ENCODE measurements at places on chromosomes 1 and 21. TPM values are rescaled to one million over a fixed set of nuclear protein-coding genes. Genes with fewer than 3 reads are reported as not detected.

The C4BPA gene
- not detected for total RNA-seq

DNA sequence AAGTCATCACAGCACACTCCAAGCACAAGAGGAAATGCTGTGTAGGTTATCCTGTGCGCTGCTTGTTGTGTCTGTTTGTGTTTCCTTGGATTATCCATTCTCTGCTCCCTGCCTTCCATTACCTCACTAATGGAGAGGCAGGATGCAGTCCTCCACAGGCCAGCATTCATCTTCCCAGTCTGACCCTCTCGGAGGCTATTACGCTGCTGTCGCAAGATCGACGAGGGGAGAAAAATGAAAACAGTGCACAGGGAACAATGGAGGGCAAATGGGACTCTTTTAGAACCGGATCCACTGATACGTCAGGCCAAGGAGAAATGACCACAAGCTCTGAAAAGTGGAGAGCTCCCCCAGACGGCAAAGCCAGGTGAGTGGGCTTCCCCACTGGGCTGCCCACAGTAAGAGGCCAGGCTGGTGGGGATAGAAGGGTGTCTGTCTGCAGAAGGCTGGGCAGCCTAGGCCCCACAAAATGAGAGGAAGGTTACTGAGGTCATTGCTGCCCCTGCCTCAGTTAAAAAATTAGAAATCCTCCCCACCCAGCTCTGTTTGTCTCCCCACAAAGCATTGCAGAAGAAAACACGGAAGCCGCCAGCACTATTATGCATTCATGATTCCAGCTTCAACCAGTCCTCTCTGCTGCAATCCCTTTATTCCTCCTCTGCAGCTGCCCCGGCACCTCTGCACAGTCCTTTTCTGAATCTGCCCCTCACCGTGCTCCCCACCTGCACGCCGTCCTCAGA is 21.7 kb downstream of the LRRN2 start:
- DNase-seq = no peak
- no peaks in the 10 kb centered on the region for H3K27me3 ChIP-seq
- no peaks in the 10 kb centered on the region for H3K4me1 ChIP-seq
- H3K4me3 ChIP-seq = no peak overlapping the region
- H3K27ac ChIP-seq = no peak overlapping the region

The CHRNB2 gene
- total RNA-seq = 0.46 TPM

The PLA2G2D gene
- total RNA-seq = not detected

GRCh38 chr1:93689521-93690223 is 8.0 kb upstream of the BCAR3 start:
- no peak overlapping the region for H3K4me3 ChIP-seq
- H3K4me1 ChIP-seq = no peaks in the 10 kb centered on the region
- no peak for DNase-seq

- DNase-seq = no peak
- no peak overlapping the region for H3K27ac ChIP-seq
- no peaks in the 10 kb centered on the region for H3K4me1 ChIP-seq
- no peak overlapping the region for H3K4me3 ChIP-seq
- peaks cover 6% of the 10 kb centered on the region for H3K27me3 ChIP-seq
Measured at GRCh38 chr1:41289196-41289595, 47.1 kb upstream of the SCMH1 start.

DNA sequence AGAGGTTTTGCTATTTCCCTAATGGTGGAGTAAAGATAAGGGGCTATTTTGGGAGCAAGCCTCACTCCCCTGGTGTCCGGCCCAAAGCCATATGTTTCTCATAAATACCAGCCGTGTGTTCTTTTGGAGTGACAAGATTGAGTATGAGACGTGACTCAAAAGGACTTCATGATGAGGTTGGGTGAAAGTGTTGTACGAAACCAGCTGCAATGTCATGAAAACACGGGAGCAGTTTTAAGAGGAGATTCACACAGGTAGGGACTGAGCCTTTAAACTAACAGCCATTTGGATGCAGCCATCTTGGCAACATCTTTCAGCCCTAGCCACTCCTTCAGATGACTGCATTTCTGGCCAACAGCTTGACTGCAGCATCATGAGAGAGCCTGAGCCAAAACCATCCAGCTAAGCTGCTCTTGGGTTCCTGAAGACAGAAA is 532.3 kb upstream of the USP24 start:
- H3K27me3 ChIP-seq = no peaks in the 10 kb centered on the region
- H3K4me1 ChIP-seq = peaks cover 4% of the 10 kb centered on the region
- H3K36me3 ChIP-seq = no peaks in the 10 kb centered on the region

- H3K27ac ChIP-seq = no peak overlapping the region
- no peak for DNase-seq
- H3K4me1 ChIP-seq = no peaks in the 10 kb centered on the region
- no peak overlapping the region for H3K4me3 ChIP-seq
- H3K27me3 ChIP-seq = no peaks in the 10 kb centered on the region
Measured at GRCh38 chr1:24904731-24905354, 25.2 kb downstream of the RUNX3 start.

- peaks cover 6% of the 10 kb centered on the region for H3K4me1 ChIP-seq
- DNase-seq = peak; percentile 73
- H3K27me3 ChIP-seq = no peaks in the 10 kb centered on the region
Measured at GRCh38 chr1:205706601-205707502, 26.5 kb upstream of the SLC45A3 start.

DNA sequence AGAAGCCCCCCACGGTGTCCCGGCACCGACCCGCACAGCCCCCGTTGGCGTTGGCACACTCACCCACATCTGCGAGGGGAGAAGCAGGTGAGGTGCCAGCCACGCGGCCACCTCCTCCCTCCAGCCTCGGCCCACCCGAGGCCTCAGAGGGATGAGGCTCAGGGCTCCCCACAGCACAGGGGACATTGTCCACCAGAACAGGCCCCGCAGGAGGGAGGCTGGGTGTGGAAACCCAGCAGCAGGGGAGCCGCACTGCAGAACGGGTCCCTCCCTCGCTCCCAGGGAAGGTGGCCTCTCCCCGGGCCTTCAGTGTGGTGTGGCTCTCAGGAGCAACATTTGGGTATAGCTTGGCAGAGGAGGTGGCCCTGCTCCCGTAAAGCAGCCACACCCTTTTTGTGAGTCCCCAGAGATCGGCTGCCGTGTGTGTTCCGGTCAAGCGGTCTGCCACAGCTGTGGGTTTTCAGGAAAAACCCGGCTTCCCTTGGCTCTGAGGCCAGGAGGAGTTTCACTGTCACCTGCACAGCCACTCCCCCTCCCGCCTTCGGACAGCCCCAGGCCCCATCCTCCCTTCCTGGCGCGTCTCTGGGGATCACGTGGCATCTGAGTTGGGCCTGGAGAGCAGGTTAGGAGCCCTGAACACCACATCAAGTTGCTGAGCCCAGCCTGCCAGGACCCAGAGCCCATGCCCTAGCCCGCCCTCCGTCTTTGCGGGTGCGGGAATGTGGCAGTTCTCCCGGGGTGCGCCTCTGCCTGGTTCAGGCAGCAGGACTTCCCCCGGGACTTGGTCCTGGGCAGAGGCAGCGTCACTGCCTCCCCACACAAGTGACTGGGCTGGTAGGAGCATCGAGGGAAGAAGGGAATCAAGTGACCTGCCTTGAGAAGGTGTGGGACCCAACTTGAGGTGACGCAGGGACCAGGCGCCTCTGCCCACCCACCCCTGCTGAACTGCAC is 64.0 kb downstream of the MEGF6 start:
- DNase-seq = no peak
- H3K27ac ChIP-seq = no peak overlapping the region
- H3K4me3 ChIP-seq = no peak overlapping the region
- no peaks in the 10 kb centered on the region for H3K27me3 ChIP-seq
- H3K36me3 ChIP-seq = no peaks in the 10 kb centered on the region
- peaks cover 9% of the 10 kb centered on the region for H3K4me1 ChIP-seq

- peaks cover 39% of the 10 kb centered on the region for H3K27me3 ChIP-seq
- H3K27ac ChIP-seq = no peak overlapping the region
- H3K4me1 ChIP-seq = no peaks in the 10 kb centered on the region
- H3K36me3 ChIP-seq = no peaks in the 10 kb centered on the region
Measured at GRCh38 chr1:38727684-38728584, 131.6 kb downstream of the RRAGC start.

Measured in cardiac muscle cell (in vitro differentiated cells and primary cell).